ENCODE measurements at places on chromosomes 6 and 20. TPM values are rescaled to one million over a fixed set of nuclear protein-coding genes. Genes with fewer than 3 reads are reported as not detected.

DPPA5 gene
- not detected for total RNA-seq

ZNF165 gene
- 0.09 TPM for total RNA-seq

TDP2 gene
- total RNA-seq = 32.8 TPM

- no peak for DNase-seq
Observed at GRCh38 chr6:98812220-98812619, 22.2 kb upstream of the POU3F2 start.

GRCh38 chr20:34538671-34539123 is 19.8 kb upstream of the MAP1LC3A start:
- peak; percentile 38 for DNase-seq

DNA sequence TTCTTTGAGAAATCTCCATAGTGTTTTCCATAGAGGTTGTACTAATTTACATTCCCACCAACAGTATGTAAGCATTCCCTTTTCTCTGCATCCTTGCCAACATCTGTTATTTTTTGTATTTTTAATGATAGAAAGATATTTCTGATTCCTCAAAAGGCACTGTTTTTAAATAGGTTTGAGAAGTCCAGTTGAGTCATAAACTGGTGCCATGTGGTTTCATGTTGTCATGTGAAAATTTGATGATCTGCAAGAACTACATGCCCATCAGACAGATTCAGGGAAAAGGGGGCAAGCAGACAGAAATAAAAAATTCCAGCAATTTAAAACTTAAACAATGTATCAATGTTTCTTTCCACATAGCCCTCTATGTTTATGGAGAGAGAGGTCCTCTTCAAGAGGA is 227.5 kb downstream of the KCNQ5 start:
- no peak for DNase-seq

DNA sequence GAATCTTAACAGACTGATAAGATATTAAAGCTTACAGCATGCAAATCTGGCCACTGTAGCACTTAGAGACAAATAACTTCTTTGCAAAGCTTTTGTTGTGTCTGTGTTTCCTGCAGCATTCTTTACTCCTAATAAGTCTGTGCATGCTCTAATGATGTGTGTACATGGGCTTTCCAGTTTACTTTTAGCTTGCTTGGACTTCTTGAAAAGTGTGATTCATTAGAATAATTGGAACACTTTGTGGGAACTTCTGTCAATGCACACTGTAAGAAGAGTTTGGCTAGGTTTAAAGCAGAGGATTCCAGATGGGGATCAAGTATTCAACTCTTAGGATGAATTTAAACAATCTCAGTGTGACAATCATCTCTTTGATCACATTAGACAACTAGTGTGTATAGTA is 22.1 kb upstream of the TINAG start:
- peak; percentile 23 for DNase-seq

GRCh38 chr6:93123585-93123984 is 295.8 kb downstream of the EPHA7 start:
- no peak for DNase-seq
